Adrenal gland (tissue), 19 donors: ENCODE measurements at places on chromosomes 13 and 19. TPM values are rescaled to one million over a fixed set of nuclear protein-coding genes. Genes with fewer than 3 reads are reported as not detected.

The ZNF578 gene
- 0.47 TPM for polyA plus RNA-seq

The QPCTL gene
- polyA plus RNA-seq = 14.1 TPM

The ITPKC gene
- polyA plus RNA-seq = 7.8 TPM

The ELAVL1 gene
- polyA plus RNA-seq = 15.9 TPM

The ATCAY gene
- polyA plus RNA-seq = 1.6 TPM

The FLT3 gene
- polyA plus RNA-seq = 0.22 TPM

GRCh38 chr13:99390601-99391000 is 83.4 kb upstream of the GPR183 start:
- H3K4me1 ChIP-seq = no peaks in the 10 kb centered on the region
- no peaks in the 10 kb centered on the region for H3K36me3 ChIP-seq
- H3K27ac ChIP-seq = no peak overlapping the region
- DNase-seq = no peak
- no peak overlapping the region for H3K4me3 ChIP-seq

DNA sequence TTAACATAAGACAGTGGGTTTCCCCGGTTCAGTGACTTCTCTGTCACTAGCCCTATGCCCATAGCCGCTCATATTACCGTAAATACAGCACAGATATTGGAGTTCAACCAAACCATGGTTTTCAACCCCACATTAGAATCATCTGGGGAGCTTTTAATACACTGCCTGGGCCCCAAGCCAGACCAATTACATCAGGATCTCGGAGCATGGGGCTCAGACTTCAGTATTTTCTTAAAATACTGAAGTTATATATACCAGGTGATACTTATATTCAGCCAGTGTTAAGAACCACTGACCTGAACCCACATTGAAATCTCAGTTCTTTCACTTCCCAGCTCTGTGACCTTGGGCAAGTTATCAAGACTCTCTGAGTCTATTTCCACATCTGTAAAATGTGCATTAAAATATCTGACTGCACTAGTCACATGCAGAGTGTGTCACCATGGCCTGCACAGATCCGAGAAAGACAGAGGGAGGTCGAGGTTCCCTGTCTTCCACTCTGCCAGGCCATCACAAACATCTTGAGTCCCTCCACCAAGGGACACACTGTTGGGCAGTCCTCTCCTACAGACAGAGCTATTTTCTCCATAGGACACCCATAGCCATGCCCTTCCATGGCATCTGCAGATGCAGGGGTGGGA is 32.2 kb upstream of the IPO5 start:
- no peak overlapping the region for H3K4me3 ChIP-seq
- H3K27me3 ChIP-seq = no peaks in the 10 kb centered on the region
- no peak for DNase-seq
- H3K4me1 ChIP-seq = no peaks in the 10 kb centered on the region
- H3K27ac ChIP-seq = no peak overlapping the region
- H3K36me3 ChIP-seq = no peaks in the 10 kb centered on the region

DNA sequence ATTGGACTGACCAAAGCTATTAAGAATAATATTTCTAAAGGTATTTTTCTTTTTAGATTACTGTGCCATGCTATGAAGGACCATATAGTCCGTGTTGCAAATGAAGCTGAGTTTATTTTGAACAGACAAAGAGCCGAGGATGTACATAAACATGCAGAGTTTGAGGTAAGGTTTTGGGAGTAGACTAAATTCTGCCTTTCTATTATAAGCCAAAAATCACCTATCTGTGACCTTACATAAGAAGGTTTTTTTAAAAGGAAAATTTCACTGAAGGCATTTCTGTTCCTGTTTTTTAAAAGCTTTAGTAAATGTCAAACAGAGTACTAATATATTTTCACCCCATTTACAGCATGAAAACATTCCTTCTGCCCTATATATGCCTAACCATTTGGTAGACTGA is 127.4 kb downstream of the MAB21L1 start:
- H3K27me3 ChIP-seq = no peaks in the 10 kb centered on the region
- DNase-seq = no peak
- peaks cover 11% of the 10 kb centered on the region for H3K4me1 ChIP-seq
- no peak overlapping the region for H3K4me3 ChIP-seq

DNA sequence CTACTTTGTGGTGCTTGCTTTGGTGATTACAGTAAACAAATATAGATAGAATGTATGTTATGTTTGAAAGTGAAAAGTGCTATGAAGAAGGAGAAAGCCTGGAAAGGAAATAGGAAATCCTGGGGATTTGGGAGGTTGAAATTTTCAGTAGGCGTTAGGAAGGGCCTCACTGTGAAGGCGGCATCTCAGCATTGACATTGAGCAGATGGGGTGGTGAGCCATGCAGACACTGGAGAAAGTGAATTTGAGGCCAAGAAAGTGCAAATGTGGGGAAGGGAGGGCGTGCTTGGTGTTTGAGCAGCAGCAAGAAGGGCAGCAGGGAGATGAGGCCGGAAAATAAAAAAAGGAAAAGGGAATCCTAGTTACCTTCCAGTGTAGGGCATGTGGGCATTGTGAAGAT is 20.3 kb downstream of the SOX21 start:
- H3K4me1 ChIP-seq = no peaks in the 10 kb centered on the region
- no peak overlapping the region for H3K4me3 ChIP-seq
- no peak for DNase-seq

DNA sequence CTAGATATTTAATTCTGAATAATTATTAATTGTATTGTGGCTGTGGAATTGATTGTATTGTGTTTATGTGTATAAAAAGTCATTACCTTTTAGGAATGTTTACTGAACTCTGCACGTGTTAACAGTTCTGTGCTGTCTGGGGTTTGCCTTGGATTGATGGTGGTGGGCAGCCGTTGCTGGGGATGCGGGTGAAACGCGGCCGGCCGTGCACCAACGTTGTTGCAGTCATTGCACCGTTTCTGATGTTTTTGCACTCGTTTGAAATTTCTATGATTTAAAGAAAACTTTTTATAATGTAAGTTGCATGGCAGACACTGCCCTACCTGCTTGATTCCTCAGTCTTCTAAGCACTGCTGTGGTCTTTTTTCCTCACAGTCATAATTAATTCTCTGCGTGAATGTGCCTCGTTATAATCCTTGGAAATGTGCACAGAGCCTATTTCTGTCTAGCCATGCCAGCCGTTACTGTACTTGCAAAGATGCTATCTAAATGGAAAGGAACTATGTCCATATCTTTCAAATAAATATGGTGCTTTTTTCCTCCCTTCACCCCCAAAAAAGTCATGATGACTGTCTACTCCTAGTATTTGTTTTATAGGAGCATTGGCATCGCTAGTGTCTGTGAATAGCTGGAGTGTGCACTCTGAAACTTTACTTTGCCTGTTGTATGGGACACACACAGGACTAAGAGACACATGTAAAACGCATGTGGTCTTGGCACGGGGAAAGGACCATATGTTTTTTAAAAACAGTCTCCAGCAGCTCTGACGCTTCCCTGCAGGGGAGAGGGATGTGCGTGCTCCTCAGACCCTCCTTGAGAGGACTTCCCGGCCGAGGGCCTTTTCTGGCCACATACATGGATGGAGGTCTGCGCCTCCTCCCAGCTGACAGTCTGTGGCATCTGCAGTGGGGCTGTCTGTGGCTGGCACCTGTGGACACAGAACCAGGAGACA is 40.7 kb upstream of the MCF2L start:
- no peak overlapping the region for H3K27ac ChIP-seq
- no peak overlapping the region for H3K4me3 ChIP-seq
- H3K36me3 ChIP-seq = no peaks in the 10 kb centered on the region

DNA sequence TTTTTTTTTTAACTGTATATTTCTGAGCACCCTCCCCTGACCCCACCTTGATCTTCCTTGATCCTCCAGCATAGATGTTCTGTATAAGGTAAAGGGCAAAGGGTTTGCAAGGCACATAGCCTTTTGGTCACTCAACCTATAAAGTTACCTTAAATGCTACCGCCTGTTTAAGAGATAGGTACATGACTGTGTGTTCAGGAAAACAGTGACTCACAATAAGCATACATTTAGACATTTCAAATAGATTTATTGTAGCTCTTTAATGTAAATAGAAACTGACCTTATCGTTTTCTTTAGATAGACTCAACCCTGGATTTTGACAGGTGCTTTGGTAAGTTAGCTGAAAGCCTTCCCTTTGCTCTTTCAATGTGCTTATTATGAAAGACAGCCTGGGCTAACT is 15.2 kb upstream of the SLC10A2 start:
- H3K36me3 ChIP-seq = no peaks in the 10 kb centered on the region
- no peaks in the 10 kb centered on the region for H3K27me3 ChIP-seq
- DNase-seq = no peak

DNA sequence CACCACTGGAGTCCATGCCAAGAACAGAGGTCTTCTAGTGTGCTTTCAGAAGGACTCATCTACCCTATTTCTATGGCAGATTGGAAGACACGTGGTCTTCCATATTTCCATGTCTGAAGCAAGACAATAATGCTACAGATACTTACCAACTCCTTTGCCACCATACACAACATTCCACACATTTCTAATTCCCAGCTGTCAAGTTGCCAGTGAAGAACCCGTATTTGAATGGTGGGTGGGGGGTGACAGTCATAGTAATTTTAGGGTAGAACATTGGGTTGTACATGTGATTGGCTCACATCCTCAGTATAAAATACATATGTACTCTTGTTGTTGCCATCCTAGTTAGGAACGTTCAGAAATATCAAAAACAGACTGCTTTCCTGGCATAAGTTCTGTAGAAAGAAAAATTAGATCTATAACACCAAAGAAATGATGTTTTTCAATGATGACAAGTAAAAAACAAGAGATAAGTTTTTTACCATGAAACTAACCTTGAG is 69.3 kb downstream of the LHFPL6 start:
- no peaks in the 10 kb centered on the region for H3K36me3 ChIP-seq
- H3K4me1 ChIP-seq = peaks cover 6% of the 10 kb centered on the region
- no peaks in the 10 kb centered on the region for H3K27me3 ChIP-seq

GRCh38 chr13:33069365-33069764 is 53.1 kb downstream of the KL start:
- no peaks in the 10 kb centered on the region for H3K4me1 ChIP-seq
- DNase-seq = no peak
- no peaks in the 10 kb centered on the region for H3K36me3 ChIP-seq
- H3K4me3 ChIP-seq = no peak overlapping the region
- no peaks in the 10 kb centered on the region for H3K27me3 ChIP-seq
- no peak overlapping the region for H3K27ac ChIP-seq

GRCh38 chr13:79373916-79374315 is 32.1 kb downstream of the RBM26 start:
- H3K27me3 ChIP-seq = no peaks in the 10 kb centered on the region
- no peaks in the 10 kb centered on the region for H3K4me1 ChIP-seq
- no peak overlapping the region for H3K27ac ChIP-seq
- H3K4me3 ChIP-seq = no peak overlapping the region
- DNase-seq = no peak

- H3K4me3 ChIP-seq = no peak overlapping the region
- no peaks in the 10 kb centered on the region for H3K36me3 ChIP-seq
- H3K27me3 ChIP-seq = no peaks in the 10 kb centered on the region
- no peak for DNase-seq
Observed at GRCh38 chr13:39870197-39870747, 214.8 kb downstream of the COG6 start.

GRCh38 chr13:44031555-44031954 is 151.9 kb downstream of the LACC1 start:
- peaks cover 4% of the 10 kb centered on the region for H3K27me3 ChIP-seq
- no peaks in the 10 kb centered on the region for H3K36me3 ChIP-seq
- no peaks in the 10 kb centered on the region for H3K4me1 ChIP-seq
- H3K27ac ChIP-seq = no peak overlapping the region
- H3K4me3 ChIP-seq = no peak overlapping the region

GRCh38 chr19:58543826-58544590 is at the start of gene TRIM28:
Gene TRIM28, plus strand, starts transcription at chr19:58544064. Its CDS starts 694 bp downstream, at chr19:58544758.
- peak; percentile 99 for DNase-seq
- H3K27ac ChIP-seq = peak within 1 kb of the TSS; percentile 97
- H3K4me3 ChIP-seq = peak within 1 kb of the TSS; percentile 87
- H3K4me1 ChIP-seq = peaks cover 19% of the 10 kb centered on the region
- H3K36me3 ChIP-seq = no peaks in the 10 kb centered on the region

GRCh38 chr13:89324582-89324981 is 1653.4 kb downstream of the SLITRK5 start:
- no peaks in the 10 kb centered on the region for H3K36me3 ChIP-seq
- no peak overlapping the region for H3K4me3 ChIP-seq
- no peak overlapping the region for H3K27ac ChIP-seq
- no peaks in the 10 kb centered on the region for H3K4me1 ChIP-seq
- no peak for DNase-seq

GRCh38 chr19:58395979-58396627 is 647 bp downstream of the RNF225 start:
- DNase-seq = no peak
- H3K4me1 ChIP-seq = peaks cover 6% of the 10 kb centered on the region
- no peak overlapping the region for H3K4me3 ChIP-seq
- H3K27ac ChIP-seq = no peak overlapping the region

- peaks cover 6% of the 10 kb centered on the region for H3K27me3 ChIP-seq
- H3K27ac ChIP-seq = no peak overlapping the region
- no peak for DNase-seq
- H3K4me1 ChIP-seq = no peaks in the 10 kb centered on the region
- H3K36me3 ChIP-seq = no peaks in the 10 kb centered on the region
Observed at GRCh38 chr19:31568724-31569123, 219.5 kb upstream of the TSHZ3 start.

- no peak overlapping the region for H3K27ac ChIP-seq
- H3K4me3 ChIP-seq = no peak overlapping the region
- no peaks in the 10 kb centered on the region for H3K36me3 ChIP-seq
- H3K27me3 ChIP-seq = no peaks in the 10 kb centered on the region
Observed at GRCh38 chr13:102571075-102571474, 25.7 kb upstream of the TPP2 start.

DNA sequence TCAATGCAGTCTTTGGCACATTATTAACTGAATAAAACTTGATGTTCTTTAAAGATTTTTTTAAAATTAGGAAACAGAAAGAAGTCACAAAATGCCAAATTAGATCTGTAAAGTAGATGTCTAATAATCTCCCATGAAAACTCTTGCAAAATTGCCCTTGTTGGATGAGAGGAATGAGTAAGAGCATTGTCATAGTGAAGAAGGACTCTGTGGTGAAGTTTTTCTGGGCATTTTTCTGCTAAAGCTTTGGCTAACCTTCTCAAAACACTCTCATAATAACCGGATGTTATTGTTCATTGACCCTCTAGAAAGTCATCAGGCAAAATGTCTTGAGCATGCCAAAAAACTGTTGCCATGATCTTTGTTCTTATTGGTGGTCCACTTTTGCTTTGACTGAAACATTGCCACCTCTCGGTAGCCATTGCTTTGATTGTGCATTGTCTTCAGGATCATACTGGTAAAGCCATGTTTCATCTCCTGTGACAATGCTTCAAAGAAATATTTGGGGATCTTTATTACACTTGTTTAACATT is 549.3 kb downstream of the LIG4 start:
- H3K36me3 ChIP-seq = no peaks in the 10 kb centered on the region
- no peak for DNase-seq
- H3K4me1 ChIP-seq = no peaks in the 10 kb centered on the region
- no peaks in the 10 kb centered on the region for H3K27me3 ChIP-seq
- H3K4me3 ChIP-seq = no peak overlapping the region
